ENCODE measurements at places on chromosomes 12 and 14.

- DNase-seq: peak; percentile 49
Observed at GRCh38 chr14:44529026-44529425, 21.9 kb upstream of the FSCB start.

DNA sequence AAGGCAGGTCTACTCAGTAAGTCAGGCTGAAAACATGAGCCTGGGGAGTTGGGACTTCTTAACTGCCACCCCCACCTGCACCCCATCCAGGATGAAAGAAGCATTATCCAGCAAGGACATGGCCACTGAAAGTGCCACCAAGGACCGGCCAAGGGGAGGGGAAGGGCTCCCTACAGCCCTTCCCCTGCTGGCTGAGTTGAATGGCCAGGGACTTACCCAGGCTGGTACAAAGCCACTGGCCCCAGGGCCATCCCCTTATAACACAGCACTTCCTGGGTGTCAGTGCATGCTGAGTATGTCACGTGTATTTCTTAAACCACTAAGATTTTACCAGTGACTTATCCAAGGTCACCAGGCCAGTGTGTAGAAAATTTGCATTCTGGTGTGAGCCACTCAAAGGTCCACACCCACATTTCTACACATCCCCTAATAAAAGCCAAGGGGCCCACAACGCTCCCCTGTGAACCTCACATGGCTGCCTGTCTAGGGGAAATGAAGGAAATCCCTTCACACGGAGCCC is 29.3 kb upstream of the ZFP36L1 start:
- no peak for DNase-seq

DNA sequence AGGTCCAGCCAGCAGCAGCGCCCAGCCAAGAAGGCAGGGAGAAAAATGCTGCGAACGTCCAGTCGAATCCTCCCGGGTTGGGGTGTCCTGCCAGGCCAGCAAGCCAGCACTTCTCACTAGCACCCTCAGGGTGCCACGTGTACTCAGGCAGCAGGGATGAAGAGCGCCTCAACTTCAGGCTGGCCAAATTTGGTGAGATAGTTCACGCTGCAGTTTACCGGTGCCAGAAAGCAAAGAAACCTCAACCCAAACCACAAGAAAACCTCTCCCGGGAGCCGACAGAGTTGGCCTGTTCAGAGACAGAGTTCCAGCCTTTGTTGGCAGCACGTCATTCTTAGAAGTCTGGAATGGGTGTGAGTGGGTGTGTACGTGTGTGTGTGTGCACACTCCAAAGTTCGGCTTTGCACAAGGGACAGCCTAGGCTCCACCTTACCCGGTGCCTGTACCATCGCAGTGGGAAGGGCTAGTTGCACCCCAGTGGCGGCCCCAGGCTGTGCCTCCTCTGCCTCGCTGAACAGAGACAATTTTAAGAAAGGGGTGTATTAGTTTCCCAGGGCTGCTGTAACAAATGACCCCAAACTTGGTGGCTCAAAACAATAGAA is 42.1 kb downstream of the ELK3 start:
- DNase-seq: no peak

GRCh38 chr12:29743801-29744200 is 39.9 kb downstream of the TMTC1 start:
- no peak for DNase-seq

DNA sequence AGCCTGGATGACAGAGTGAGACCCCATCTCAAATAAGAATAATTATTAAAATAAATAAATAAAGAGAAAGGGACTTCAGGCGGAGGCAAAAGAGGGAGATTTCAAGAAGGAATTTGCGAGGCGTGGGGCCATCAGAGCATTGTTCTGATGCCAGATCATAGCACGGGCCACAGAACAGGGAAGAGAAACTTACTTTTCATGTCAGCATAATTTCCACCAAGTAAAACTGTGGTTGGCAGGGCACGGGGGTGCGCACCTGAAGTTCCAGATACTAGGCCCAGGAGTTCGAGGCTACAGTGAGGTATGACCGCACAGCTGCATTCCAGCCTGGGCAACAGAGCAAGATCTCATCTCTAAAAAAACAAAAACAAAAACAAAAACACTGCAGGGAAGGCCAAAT is 11.0 kb upstream of the PLBD1 start:
- DNase-seq: no peak

- no peak for DNase-seq
Observed at GRCh38 chr14:71783786-71784185, 148.4 kb upstream of the RGS6 start.

DNA sequence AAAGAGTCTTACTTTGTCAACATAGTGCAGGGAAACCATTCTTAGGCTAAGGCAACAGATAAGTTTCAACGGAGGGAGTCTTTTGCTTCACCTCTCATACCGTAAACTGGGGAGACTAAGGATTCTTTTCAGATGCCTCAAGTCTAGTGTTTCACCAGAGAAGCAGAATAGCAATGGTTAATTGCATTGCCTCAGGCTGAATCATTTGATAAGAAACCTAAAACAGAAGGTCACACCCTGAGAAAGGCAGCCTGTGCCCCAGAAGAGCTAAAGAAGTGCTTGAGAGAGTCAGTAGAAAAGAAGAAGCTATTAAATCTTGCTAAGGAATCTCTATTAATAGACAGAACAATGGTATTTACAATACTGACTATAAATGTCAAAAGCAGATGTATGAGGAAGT is 21.8 kb upstream of the ATXN7L3B start:
- no peak for DNase-seq

GRCh38 chr14:47008732-47009131 is 357.2 kb upstream of the RPL10L start:
- DNase-seq: no peak

DNA sequence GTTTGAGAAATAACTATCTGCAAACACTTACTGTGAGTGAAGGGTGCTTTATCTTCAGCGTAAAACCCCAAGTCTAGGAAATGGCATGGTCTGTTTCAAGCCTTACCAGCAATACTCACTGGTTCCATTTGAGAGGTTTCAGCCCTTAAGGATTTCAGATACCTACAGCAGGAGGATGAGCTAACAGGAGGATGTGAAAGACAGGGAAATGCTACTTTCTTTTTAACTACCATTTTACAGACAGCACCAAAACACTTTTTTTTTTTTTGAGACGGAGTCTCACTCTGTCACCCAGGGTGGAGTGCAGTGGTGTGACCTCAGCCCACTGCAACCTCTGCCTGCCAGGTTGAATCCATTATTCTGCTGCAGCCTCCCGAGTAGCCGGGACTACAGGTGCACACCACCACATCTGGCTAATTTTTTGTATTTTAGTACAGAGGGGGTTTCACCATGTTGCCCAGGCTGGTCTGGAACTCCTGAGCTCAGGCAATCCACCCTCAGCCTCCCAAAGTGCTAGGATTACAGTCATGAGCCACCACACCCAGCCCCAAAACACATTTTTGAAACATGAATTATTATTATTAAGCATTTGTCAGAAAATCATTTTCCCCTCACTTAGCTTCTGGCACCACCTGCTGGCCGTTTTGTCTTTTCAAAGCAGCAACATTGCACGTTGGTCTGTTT is 4.6 kb downstream of the MTRFR start:
- peak; percentile 56 for DNase-seq

DNA sequence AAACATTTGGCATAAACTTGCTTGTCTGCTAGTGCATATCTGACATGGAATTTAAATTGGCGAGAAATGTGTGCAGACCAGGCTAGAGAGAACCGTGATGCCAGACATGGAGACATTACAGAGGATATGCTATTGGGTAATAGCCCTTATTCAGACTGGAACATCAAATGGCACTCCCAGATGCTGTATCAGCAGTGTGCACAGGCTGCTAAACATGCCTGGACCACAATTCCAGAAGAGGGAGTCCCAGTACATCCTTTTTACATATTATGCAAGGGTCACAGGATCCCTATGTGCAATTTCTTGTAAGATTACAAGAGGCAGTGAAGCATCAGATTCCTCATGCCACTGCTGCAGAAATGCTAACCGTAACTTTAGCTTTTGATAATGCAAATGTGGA is 354.5 kb upstream of the FOXG1 start:
- no peak for DNase-seq

DNA sequence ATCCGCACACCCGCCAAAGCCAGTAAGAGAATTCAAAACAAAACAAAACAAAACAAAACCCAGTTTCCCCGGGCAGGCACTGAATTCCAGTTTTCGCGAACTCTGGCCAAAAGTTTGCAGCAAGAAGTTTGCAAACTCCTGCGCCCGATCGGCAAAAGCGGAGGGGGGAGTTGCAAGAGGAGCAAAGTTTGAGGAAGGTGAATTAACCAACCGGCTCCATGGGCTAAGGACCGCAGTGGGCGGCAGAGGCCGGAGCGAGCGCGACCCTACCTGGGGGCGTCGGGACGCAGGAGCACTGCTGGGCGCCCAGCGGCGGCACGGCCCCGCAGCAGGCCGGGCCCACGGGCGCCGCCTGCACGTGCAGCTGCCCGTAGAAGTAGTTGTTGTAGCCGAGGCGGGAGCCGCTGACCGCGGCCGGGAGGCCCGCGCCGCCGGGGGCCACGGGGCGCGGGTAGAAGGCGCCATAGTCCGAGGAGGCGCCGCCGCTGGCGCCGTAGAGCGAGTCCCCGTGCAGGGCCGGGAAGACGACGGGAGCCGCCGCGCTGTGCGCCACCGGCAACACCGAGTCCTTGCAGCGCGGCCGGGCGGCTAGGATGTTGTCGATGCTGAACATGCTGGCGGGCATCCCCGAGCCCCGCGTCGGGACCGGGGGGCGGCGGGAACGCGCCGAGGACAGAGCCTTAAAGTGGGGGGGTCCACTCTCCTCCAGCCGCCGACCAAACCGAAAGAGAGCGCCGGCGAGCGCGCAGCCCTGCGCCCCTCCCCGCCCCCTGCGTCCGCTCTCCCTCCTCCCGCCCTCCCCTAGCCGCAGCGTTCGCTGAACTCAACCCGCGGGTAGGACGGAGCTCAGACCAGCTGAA is at the start of gene GSC:
TSS of gene GSC (minus strand) at position 723 of the 860 bp plus-strand sequence. CDS start at position 625, 98 bp downstream.
- DNase-seq: no peak

DNA sequence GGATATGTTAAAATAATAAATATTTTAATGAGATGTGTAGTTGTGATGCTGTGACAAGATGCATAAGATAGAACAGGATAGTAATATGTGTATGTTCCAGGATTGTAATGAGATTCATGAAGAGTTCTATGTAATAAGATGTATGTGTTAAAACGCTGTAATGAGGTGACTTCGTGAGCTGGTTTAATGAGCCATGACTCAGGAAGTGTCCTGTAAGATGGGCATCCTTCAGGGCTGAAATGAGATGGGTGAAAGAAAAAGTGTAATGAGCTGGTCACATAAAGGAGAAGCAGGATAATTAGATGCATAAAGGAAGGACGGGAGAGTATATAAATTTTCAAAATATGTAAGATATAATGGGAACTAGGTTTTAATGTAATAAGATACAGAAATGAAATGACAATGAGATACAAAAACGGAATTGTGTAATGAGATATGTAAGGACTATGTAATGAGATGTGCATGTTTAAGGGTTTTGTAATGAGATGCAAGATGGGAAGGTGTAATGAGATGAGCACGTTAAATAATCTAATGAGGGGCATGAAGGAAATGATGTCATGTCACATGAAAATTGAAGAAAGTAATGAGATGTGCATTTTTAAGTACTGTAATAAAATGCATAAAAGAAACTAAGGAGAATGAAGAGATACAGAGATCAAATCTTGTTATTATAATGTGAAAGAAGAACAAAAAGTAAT is 524.8 kb upstream of the STXBP6 start:
- DNase-seq: no peak

DNA sequence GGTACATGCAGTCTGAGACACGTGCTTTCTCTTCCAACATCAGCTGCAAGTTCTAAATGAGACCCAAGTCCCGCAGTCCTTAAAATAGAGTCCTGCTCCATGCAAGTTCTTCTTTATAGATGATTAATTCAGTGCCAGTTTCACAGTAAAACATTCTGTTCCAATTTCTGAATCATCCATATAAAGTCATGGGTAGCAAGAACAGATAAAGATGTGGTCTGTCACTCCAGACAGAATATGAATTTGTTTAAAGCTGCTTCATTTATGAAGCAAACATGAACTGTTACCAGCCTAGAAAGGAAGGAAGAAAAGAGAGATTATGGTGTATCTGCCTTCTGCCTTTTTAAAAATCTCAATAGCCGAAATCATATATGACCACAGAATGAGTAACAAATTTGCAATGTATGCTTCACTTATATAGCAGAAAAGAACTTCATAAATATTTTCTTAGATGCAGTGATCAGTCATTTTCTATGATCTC is 83.3 kb downstream of the KITLG start:
- DNase-seq: no peak

DNA sequence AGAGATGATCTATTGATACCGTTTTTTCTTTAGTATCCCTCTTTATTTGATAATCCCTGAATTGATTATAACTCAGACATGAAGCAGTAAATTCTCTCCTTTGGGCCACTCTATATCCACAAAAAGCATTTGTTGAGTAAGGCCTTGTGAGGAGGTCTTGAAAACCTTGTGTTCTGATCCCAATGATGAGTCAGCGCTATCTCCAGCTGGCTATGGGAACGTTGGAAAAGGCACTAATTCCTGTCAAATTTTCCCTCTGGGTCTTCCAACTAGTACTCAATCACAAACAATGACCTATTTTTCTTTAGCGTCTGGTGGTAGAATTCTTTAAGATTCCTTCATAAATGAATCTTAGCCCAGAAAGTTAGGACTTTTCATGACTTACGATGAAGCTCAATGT is 168.4 kb upstream of the LRIG3 start:
- no peak for DNase-seq

GRCh38 chr14:74281069-74281468 is 21.7 kb downstream of the ABCD4 start:
- DNase-seq: no peak

DNA sequence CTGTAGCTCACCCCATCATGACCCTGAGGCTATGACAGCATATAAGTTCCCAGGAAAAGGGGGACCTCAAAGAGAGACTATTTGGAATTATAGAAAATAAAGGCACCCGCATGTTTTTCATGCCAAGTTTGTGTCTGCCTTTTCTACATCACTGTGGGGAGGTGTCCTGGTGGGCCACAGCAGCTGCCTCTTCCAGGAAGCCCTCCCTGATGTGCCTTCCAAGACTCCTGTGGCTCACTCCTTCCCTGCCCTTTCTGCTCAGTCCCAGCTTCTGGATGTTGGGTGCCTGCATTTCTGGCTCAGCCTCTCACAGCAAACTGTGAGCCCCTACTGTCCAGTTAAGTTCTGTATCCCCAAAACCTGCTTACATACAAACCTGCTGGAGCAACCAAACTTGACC is 36.3 kb upstream of the BEGAIN start:
- DNase-seq: no peak

DNA sequence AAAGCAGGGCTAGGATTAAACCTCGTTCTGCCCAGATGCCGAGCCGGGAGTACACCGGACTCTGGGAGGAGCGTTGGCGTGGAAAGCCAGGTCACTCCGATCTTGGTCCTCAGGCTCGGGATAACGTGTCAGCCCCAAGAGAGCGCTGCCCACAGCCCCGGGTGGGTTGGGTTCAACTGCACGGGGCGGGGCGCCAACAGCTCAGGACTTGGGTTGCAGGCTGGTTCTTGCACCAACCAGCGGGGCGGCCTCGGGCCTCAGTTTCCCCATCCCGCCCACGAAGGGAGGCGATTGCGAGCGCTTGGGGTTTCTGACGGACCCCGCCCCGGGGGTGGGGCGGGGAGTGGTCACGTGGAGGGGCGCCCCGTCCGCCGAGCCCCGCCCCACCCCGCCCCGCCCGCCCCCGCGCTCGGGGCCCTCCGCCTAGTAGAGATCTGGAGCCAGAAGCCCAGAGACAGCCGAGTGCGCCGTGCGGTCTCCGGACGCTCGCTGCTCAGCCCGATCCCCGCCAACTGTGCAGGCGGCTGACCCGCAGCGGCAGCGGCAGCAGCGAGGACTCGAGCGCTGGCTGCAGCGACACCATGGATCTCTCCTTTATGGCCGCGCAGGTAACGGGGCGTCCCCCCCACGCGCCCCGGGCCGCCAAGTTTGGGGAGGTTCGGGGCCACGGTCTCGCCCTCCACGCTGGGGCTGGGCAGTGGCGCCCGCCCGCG is at the start of gene C14orf132:
TSS of gene C14orf132 (plus strand) at position 443 of the 713 bp plus-strand sequence. CDS start at position 582, 139 bp downstream.
- DNase-seq: no peak

Data from kidney glomerular epithelial cell (primary cell).